Fibroblast of mammary gland (primary cell): ENCODE measurements at places on chromosomes 5 and 9.

- DNase-seq = no peak
These were observed 17.7 kb downstream of the SH3GLB2 start for GRCh38 chr9:129010267-129010975.

DNA sequence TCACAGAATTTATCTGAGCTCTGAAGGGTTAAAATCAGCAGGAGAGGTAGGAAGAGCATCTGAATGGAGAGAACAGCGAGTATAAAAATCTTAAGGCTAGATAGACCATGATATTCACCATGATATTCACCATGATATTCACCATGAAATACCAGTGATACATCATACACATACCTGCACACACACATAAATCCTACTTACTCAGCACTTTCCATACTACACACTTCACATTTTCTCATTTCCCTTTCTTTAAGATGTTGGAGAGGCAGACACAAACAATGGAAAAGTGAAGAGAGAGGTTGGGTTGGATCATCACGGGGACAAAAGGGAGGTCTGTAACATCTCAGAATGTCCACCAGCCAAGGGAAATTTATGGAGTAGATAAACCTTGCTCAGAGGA, 66.4 kb upstream of the ATP10B start:
- no peak for DNase-seq

DNA sequence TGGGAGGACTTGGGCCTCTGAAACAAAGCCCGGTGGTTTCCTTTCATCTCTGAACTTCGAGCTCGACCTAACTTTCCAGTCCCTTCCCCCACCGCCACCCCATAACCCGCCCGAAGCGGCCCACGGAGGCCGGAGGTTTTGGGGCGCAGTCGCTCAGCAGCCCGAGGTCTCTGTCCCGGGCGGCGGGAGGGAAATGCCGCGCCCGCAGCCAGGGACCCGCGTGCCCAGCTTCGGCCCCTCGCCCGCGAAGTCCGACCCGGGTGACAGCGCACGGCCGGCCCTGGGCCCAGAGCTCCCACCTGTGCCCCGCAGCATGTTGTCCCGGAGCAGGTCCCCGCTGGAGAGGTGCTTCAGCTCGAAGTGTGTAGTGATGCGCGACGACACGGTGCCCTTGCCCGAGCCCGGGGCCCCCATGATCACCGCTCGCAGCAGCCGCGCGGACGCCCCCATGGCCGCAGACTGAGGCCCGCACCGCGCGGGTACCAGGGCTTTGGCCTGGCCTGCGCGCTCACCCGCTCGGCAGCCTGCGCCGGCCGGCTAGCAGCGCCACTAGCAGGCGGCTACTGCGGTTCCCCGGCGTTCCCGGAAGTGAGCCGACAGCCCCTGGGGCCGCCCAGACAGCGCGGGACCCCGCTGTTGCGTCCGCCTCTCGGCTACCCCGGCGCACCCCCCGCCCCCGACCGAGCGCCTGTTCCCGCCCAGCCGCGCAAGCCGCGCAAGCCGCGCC, at the start of gene AK3:
Gene AK3, minus strand, starts transcription at position 565 of the 727 bp plus-strand sequence. Its CDS starts 115 bp downstream, at position 450.
- peak; percentile 73 for DNase-seq

- DNase-seq = no peak
These were observed 144.7 kb upstream of the TBC1D2 start for GRCh38 chr9:98399950-98400683.

DNA sequence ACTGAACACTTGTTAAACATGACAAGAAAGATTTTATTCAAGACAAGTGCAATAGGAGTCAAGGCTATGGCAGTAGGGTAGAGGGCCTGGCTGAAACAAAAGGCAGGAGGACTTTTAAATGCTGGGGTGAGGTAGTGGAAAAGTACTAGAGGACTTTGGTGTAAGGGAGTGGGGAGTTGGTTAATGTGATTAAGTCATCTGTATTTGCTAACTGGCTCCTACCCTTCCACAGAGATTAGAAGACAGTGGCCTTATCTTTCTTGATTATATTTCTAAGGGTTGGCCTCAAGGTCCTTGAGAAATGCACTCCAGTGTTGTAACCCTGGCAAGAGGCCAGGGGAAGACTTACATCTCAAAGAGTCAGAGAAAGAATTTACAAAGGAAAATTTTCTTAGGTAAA, 160.2 kb upstream of the FTMT start:
- peak; percentile 2 for DNase-seq

DNA sequence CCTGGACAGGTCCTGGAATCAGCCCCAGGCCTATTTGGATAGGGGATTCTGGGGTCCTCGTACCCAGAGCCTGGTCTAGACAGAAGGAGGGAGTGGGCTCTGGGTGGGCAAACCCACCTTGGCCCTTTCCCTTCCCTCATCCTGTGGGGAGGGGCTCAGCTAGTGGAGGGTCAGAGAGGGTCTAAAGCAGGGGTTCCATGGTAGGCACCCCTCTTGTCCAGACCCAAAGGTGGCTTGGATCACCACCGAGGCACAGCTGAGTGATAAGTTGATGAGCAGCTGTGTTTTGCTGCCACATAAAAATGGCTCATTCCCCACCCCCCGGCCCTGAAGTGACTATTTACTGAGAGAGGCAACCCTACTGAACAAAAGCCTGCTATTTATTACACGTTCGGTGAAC, 53.8 kb upstream of the KCNMB1 start:
- DNase-seq = no peak

GRCh38 chr5:75690669-75691068, 26.6 kb downstream of the POC5 start:
- DNase-seq = no peak

DNA sequence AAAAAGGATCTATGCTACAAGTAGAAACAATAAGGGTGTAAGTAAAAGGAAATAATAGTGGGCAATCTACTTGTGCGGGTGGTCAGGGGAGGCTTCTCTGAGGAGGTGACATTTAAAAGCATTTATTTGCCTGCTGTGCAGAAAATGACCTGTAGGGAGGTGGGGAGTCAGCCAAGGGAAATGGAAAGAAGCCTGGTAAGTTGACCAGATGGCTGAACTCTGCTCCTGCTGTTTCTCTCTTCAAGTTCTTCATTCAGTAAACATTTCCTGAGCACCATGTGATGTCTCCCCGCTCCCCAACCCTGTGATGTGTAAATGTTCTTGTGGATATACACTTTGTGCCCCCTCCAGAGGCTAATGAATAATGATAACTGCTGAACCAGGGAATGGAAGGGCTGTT, 9.9 kb upstream of the SPIN1 start:
- DNase-seq = peak; percentile 10

GRCh38 chr9:80435591-80435990, 863.8 kb downstream of the TLE4 start:
- DNase-seq = no peak

- peak; percentile 97 for DNase-seq
These were observed 18.3 kb downstream of the ASPN start for GRCh38 chr9:92463984-92464383.

GRCh38 chr9:70043689-70044489, at the start of gene MAMDC2:
MAMDC2 (plus strand) TSS chr9:70043848; CDS start chr9:70044198, 350 bp downstream.
- DNase-seq = peak; percentile 17

- DNase-seq = peak; percentile 52
These were observed 51.2 kb downstream of the MRPS27 start for GRCh38 chr5:72268753-72269410.

GRCh38 chr9:123348317-123348992, 7.5 kb upstream of the CRB2 start:
- DNase-seq = no peak

DNA sequence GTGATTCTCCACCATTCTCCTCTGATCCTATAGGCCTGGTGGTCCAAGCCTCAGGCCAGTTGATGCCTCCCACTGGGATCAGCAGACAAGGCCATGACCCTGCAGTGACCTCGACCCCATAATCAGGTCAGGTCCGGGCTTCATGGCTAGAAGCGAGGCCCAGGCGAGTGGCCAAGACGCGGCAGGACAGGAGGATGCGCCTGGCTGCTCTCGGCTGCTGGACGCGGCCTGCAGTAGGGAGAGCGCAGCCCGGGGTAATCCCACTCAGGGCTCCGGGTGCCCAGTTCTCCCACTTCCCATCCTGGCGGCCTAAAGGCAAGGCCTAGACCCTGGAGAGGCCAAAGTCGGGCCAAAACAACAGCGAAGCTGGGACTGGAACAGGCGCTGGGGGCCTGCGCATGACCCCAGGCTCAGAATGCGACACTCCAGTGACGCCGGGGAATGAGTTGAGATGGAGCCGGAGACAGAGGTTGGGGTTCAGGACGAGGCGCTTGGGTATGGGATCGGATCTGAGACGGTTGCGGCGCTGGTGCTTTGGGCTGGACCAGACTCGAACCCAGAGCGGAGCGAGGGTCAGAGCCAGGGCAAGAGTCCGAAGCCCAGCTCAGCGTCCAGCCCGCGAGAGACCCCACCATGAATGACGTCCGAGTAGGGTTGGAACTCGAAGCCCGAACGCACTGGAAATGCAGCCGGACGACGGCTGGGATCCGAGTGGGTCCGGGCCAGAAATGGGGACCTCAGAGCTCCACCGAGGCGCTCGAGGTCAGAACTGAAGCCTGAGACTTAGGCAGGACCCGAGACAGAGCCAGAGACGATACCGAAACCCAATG, 3.2 kb downstream of the LHX6 start:
- no peak for DNase-seq

- DNase-seq = peak; percentile 98
These were observed 6.2 kb upstream of the SPINK4 start for GRCh38 chr9:33233626-33234342.

- DNase-seq = peak; percentile 42
These were observed 2.4 kb downstream of the PPARGC1B start for GRCh38 chr5:149732324-149733128.

DNA sequence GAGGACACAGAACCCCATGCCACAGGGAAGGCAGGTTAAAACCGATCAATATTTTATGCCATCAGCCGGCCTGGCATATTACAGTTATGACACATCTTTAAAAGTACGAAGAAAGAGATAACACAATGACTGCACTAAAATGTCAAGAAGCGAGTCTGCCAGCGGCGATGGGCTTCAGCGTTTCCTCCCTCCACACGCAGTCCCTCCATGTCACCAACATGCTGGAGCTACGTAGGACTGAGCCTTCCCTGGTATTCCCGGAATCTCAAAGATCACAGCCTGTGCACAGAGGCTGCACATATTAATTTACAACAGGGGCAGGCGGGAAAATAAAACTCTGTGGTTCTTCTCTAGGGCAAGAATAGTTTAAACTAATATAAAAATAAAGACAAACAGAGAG, 257.7 kb downstream of the IRX1 start:
- no peak for DNase-seq

DNA sequence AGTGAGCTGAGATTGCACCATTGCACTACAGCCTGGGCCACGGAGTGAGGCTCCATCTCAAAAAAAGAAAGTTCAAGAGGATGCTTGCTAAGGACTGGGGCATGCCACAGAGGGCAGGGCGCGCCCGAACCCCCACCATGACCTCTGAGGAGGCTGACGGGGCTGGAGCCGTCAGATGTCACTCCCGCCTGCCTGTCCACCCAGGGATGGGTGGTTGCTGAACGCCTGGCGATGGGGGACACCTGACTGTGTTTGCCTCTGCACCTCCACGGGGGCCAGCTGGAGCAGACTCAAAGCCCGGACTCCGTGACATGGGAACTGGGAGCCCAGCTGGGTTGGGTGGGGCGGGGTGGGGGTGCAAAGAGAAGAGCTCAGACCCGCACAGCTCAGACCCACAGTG, 31.9 kb downstream of the ADAMTSL2 start:
- no peak for DNase-seq

DNA sequence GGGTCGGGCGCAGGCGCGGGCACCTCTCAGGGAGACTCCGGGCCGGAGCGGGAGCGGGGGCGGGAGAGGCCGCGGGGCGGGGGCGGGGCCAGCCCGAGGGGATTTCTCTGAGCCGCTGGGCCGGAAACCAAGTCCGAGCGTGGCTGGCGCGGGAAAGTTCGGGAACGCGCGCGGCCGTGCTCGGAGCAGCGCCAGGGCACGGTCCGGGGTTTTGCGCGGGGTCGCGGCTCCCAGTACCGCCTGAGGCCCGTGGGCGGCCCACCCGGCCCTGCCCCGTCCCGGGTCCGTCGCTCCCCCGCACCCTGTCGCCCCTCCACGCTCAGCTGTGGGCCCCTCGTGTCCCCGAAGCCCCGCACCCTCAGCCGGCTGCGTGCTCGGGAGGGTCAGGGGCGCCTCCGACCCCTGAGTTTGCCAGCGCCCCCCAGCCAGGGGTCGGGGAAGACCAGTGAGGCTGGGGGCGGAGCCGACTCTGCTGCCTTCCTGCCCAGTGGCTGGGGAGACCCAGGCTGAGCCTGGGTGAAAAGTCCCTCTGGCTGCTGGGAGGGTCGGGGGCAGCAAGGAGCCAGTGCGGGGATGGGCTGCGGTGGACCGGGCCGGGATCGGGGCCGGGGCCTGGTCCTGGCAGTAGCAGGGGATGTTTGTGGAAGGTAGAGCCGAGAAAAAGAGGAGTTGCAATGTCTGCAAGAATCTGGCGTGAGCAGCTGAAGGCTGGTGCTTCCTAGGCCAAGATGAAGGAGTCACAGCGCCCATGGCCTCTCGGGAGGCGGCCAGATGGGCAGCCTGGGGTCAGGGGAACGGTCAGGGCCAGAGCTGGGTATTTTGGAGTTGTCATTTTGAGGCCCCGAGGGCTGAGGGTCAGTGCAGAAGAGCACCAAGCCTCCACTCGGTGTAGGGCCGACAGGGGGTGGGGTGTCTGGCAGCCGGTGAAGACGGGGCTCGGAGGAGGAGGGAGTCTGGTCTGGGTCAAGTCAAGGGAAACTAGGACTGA, 588 bp downstream of the TRAF2 start:
- peak; percentile 19 for DNase-seq

GRCh38 chr5:68420476-68421344, 205.2 kb downstream of the PIK3R1 start:
- no peak for DNase-seq
